ENCODE measurements at places on chromosomes 2 and 18. TPM values are rescaled to one million over a fixed set of nuclear protein-coding genes. Genes with fewer than 3 reads are reported as not detected.

- H3K27me3 ChIP-seq, result no peaks in the 10 kb centered on the region
- no peak overlapping the region for H3K27ac ChIP-seq
- no peaks in the 10 kb centered on the region for H3K4me1 ChIP-seq
- no peaks in the 10 kb centered on the region for H3K36me3 ChIP-seq
- H3K4me3 ChIP-seq, result no peak overlapping the region
Observed at GRCh38 chr2:215506604-215506990, 70.7 kb upstream of the FN1 start.

- H3K27me3 ChIP-seq, result peaks cover 19% of the 10 kb centered on the region
- H3K4me1 ChIP-seq, result no peaks in the 10 kb centered on the region
- no peaks in the 10 kb centered on the region for H3K36me3 ChIP-seq
- H3K27ac ChIP-seq, result no peak overlapping the region
Observed at GRCh38 chr2:108346827-108347226, 30.9 kb upstream of the SULT1C4 start.

- no peaks in the 10 kb centered on the region for H3K4me1 ChIP-seq
- DNase-seq, result no peak
- H3K27ac ChIP-seq, result no peak overlapping the region
- no peaks in the 10 kb centered on the region for H3K36me3 ChIP-seq
- no peaks in the 10 kb centered on the region for H3K27me3 ChIP-seq
Observed at GRCh38 chr2:188096910-188097309, 194.8 kb upstream of the GULP1 start.

DNA sequence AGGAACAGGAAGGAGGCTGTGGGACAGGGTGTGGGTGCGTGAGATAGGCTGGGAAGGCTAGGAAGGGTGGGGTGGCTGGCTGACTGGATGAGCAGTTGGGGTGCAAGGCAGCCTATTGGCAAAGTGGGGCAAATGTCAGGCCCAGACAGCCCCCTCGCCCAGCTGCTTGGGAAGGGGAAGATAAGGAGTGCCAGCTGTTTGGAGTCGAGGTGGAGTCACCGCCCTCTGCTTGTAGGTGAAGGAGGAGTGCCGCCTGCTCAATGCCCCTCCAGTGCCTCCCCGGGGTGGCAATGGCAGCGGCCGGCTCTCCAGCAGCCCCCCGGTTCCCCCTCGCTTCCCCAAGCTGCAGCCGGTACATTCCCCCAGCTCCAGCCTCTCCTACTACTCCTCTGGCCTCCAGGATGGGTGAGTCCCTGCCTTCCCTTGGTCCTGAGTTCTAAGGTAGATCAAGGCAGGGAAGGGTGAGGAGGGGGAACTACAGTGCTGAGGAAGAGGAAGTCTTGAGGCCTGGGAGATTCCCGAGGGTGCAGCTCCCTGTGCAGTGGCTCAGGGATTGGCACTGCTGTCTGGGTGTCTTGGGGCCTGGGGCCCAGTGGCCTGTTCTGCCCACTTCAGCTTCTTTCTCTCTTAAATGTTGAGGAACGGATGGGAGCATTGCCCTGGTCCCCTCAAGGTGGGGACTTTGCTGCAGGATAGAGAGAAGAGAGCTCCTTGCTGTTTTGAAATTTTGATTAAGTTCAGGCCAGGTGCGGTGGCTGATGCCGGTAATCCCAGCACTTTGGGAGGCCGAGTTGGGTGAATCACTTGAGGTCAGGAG is 13.3 kb downstream of the GAREM2 start:
- H3K27me3 ChIP-seq, result no peaks in the 10 kb centered on the region
- H3K36me3 ChIP-seq, result peaks cover 15% of the 10 kb centered on the region
- peak overlapping the region; percentile 71 for H3K4me3 ChIP-seq
- DNase-seq, result no peak
- H3K4me1 ChIP-seq, result peaks cover 18% of the 10 kb centered on the region

GRCh38 chr2:216606551-216607276 is 26.5 kb upstream of the IGFBP2 start:
- no peak overlapping the region for H3K27ac ChIP-seq
- no peaks in the 10 kb centered on the region for H3K4me1 ChIP-seq
- no peaks in the 10 kb centered on the region for H3K27me3 ChIP-seq
- peak overlapping the region; percentile 19 for H3K4me3 ChIP-seq
- no peaks in the 10 kb centered on the region for H3K36me3 ChIP-seq

- DNase-seq, result no peak
- no peaks in the 10 kb centered on the region for H3K4me1 ChIP-seq
- no peaks in the 10 kb centered on the region for H3K27me3 ChIP-seq
Observed at GRCh38 chr18:36942264-36942663, 113.3 kb downstream of the KIAA1328 start.

DNA sequence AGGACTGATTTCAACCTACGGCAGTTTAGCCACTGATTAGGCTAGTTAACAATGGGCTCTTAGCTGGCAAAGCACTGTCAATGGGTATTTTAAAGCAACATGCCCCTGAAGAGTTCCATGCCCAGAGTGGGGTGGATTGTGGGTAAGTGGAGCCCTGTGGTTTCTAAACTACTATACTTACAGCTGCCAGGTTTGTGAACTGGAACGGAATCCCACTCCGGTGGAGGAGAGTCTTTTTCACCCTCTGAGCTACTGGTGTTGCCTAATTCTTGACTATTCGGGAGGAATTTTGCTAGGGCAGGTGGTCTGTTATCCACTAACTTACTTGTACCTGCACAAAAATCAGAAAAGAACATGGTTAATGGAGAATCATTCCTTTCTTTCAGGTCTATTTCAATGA is 52.6 kb downstream of the ZAP70 start:
- no peaks in the 10 kb centered on the region for H3K27me3 ChIP-seq
- no peak for DNase-seq
- no peak overlapping the region for H3K4me3 ChIP-seq
- peaks cover 66% of the 10 kb centered on the region for H3K4me1 ChIP-seq

SNTG2 gene
- 0.47 TPM for total RNA-seq

GPR39 gene
- total RNA-seq, result not detected

ARHGEF4 gene
- 5.3 TPM for total RNA-seq
